GDM1 (cell line): ENCODE measurements at places on chromosomes 2 and 18.

DNA sequence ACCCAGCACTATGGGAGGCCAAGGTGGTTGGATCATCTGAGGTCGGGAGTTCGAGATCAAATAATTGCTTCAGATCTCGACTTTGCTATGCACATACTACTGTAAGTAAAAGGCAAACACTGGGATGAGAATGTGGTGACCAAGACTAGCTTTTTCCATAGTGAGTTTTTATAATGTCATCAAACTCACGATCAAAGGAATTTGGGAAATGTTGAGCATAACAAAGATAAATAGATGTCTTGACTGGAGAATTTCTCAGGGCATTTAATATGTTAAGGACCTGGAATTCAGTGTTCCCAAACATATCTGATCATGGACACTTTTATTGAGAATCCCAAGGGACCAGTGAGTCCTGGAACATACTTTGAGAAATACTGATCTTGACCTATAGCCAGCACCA lies 205.6 kb downstream of the ARHGAP15 start:
- no peak for DNase-seq

DNA sequence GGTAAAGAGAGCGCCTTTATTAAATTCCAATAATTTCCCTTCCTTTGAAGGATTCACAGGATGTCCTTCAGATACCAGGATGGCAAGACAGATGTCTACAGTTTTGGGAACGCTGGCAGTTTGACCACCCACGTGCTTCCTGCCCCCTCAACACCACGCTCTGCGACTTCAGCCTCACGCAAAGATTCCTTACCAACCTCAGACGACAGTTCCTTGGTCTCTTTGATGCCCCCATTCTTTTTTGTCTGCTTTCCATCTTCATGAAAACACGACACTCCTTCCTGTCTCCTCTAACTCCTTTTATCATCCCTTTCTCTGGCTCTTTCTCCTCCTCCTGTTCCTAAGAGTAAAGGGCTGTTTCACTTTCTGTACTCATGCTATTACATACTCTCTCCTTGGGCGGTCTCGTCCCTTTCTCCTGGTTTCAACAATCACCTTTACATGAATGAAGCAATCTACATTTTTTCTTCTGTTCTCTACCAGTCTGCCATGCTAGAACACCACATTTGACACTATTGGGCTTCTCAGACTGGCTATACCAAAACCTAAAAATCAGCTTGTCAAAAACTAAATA lies 189.9 kb upstream of the PGAP1 start:
- DNase-seq = no peak

DNA sequence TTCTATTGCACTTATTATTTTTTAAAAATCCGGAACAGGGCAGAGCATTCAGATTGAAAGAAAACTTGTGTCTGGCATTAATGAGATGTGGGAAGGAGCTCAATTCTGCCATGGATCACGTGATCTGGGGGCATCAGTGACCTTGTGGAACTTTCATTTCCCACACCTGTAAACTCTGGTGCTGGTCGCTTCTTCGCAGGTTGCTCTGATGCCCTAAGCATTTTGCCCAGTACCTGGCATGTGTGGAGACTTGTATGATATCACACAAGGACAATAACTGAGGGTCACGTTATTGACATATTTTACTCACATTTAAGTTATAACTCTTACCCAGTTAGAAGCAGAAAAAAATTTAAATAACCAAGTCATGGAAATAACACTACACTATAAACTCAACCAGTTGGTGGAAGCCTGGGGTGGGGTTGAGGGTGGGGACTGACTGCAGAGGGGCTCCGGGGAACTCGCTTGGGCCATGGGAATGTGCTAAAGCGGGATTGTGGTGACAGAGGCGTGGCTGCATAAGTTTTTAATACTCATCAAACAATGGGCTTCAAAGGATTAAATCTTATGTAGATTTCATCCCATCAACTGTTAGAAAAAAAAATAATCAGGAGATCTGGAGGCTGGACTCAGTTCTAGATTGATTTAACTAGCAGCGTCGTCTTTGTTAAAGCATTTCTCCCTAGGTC lies 36.5 kb downstream of the ST3GAL5 start:
- no peak for DNase-seq

DNA sequence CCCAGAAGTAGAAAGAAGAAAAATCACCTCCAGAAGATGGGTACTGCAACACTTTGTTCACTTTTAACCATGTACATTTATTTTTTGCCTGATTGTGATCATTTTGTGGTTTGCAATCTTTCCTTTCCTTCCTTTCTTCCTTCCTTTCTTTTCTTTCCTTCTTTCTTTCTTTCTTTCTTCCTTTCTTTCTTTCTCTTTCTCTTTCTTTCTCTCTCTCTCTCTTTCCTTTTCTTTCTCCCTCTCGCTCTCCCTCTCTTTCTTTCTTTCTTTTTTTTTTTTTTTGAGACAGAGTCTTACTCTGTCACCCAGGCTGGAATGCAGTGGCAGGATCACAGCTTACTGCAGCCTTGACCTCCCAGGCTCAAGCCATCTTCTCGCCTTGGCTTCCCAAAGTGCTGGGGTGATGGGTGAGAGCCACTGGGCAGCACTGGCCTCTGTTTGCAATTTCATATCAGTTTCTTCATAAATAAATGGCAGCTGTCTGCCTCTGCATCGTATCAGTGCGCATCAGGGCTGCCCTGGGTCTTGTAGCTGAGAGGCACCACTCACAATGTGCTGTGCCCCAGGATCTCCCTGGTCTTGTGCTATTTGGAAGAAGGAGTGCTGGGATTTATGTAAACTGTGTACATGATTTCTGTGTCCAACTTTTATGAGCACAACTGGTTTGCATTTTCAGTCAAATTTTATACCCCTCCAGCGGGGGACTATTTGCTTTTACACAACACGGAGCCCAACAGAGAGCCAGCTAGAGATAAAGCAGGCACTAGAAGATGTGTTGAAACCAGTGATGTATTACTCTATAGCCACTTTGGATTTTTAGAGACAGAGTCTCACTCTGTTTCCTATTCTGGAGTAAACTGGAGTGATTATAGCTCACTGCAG lies 6.9 kb upstream of the LIMS2 start:
- no peak for DNase-seq

- DNase-seq = no peak
These were observed 62.8 kb downstream of the EMILIN2 start for GRCh38 chr18:2909431-2910140.

- DNase-seq = no peak
These were observed 618 bp upstream of the TNS1 start for GRCh38 chr2:218003281-218003944.

- DNase-seq = no peak
These were observed 748.7 kb downstream of the BCL11A start for GRCh38 chr2:59804732-59805131.

DNA sequence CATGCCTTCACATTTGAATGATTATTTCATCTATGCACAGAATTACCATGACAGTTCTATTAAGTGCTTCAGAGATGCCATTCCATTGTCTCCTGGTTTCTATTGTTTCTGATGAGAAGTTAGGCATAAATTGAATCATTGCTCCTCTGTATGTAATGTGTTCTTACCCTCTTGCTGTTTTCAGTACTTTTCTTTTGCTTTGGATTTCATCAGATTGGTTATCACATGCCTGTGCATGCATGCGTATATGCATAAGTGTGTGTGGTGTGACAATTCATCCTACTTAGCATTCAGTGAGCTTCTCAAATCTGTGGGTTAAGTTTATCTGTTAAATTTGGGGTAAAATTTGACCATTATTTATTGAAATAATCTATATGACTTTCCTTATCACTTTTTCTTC lies 263.3 kb upstream of the RND3 start:
- no peak for DNase-seq

DNA sequence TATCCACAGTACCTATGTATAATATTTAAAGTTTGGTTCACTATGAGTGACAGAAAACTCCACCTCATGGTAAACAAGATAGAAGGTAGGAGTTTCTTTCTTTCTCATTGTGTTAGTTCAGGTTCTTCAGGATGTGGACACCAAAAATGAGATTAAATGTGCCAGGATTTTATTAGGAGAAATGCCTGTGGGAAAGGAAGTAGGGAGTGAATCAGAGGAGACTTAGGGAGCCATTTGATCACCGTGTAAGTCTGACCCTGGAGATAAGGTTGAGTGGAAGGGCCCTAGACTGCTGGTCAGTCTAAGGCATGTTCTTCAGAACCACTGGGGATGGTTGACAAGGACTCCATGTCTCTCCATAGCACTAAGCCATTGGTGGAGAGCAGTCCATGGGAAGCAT lies 8.1 kb downstream of the AOX1 start:
- no peak for DNase-seq

DNA sequence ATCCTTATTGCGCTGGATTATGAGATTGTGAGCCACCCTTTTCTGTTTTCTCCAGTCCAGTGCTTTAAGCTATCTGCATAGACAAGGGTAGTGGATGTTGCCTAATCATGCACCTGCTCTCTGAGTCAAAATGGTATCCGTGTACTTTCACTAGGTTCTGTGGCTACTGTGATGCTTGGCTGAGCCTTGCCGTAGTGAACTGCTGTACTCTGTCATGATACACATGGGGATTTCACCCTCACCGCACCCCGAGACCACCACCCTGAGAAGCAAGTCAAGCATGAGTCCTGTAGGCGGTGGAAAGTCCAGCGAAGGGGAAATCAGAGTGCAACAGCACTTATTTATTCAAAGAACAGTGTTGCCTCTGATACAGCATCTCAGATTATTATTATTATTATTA lies 55.0 kb downstream of the ARHGAP25 start:
- no peak for DNase-seq

DNA sequence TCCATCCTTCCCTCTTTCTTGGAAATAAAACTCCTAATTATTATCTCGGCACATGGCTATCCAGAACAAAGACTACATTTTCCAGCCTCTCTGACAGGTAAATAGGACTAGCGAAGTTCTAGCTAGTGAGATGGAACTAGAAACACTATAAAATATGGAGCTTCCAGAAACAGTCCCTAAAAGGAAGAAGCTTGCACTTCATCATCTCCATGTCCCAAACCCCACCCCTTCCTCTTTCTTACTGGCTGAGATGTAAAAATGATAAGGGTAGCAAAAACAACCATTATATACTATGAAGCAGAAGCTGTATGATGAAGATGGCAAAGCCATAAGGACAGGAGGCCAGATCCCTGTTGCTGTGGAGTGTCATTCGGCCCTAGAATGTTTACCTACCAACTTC lies 11.7 kb upstream of the ACTR2 start:
- peak; percentile 4 for DNase-seq

- no peak for DNase-seq
These were observed 38.4 kb downstream of the ABCB11 start for GRCh38 chr2:168992591-168993349.

- no peak for DNase-seq
These were observed 40.8 kb upstream of the GRB14 start for GRCh38 chr2:164662066-164662465.

- no peak for DNase-seq
These were observed 179.7 kb downstream of the TWIST2 start for GRCh38 chr2:239027391-239028252.

DNA sequence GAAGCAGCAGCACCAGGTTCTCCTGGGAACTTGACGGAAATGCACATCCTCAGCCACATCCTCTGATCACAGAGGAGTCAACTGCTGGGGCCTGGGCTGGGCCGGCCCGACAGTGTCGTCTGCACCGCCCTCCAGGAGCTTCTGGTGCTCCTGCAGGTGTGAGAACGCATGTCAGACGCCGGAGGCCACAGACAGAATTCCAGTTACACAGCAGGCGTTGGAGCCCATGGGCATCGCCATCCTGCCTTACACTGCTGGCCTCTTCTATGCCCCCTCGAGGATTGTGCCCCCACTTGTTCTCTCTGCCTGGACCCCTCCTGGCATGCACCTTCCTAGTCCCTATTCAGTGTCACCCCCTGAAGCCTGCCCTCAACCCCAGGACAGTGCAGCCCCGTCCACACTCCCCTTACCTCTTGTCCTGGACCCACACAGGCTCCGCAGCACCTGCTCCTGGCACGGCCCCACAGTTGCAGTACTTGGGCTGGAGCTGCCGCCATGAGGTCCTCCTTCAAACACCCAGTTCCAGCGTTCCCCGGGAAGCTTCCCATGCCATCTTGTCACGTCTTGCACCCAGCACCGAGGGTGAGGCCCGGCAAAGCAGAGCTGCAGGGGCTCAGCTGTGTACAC lies 37.5 kb downstream of the ADI1 start:
- no peak for DNase-seq

DNA sequence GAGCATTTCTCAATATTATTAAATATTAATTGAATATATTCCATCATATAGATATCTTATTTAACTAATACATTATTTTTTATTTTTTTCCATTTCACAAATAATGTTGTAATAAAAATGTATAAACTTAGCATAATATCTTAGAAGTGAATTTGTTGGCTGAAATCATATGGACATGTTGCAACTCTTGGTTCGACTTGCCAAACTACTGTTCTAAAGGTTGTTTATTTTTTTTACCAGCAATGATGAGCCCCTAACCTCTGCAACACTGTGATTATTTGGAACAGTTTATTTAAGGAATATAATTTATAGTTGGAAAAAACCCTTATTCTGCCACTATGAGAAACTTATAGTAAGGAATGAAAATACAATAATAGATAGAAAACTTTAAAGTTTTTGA lies 8.8 kb upstream of the NAB1 start:
- DNase-seq = no peak

- DNase-seq = no peak
These were observed 93.9 kb upstream of the RMDN2 start for GRCh38 chr2:37831081-37831780.

DNA sequence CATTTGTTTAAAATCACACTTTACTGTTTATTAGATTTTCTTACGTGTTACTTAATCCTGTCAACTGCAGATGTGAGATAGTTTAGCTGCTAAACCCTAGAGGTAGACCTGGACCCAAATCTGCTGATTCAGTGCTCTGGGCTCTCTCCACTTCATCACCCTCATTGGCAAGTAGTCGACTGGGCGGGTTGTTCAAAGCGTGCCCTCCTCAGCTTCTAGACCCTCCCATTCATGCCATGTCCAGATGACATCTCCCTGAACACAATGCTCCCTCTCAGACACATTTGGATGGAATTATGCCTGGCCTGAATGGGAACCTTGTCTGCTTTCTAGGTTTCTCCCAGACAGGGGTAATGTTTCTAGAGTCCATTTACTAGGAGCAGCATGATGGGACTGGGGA lies 43.7 kb downstream of the RPIA start:
- DNase-seq = no peak

DNA sequence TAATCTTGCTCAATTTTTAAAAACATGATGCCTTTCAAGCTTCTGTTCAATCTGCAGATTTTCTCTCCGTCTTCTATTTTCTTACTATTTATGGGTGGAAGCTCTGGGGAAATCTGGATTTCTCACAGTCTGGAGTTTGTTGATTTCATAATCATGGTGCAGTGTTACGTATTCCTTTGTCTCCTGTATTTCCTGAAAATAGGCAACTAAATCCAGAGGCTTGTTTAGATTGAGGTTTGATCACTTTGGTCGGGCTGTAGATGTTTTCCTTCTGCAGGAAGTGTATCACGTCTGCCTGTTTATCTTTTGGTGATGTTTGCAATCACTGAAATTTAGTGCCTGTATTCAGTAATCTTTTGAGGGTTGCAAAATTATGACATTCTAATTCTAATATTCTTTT lies 487.7 kb downstream of the LRRTM4 start:
- no peak for DNase-seq
